CD4-positive, alpha-beta T cell treated with Interleukin-6 for 4 hours (primary cell): ENCODE measurements at places on chromosomes 7 and 10.
A peak's percentile ranks its signal among the peaks of the same experiment; 100 is the strongest.

GRCh38 chr7:103687951-103688350 lies 241.9 kb upstream of the SLC26A5 start:
- DNase-seq = no peak

- no peak for DNase-seq
These were observed 123.1 kb downstream of the MBL2 start for GRCh38 chr10:52649511-52649910.

DNA sequence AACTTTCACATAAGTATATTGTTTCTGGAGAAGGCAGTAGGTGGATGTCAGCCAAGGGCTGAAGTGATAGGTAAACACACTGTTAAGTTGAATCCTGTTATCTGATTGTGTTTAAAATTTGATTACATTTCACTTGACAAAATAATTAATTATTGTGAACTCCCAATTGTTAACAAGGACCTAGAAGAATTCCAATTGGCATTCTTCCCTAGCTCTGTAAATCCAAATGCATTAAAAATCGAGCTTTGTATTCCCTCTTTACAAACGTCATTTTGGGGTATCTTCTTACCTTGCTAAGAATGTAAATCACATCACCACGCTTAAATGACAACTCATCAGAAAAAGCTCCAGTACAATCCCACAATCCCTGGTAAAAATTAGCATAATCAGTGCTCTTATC lies 179.9 kb downstream of the SKAP2 start:
- DNase-seq = no peak

- DNase-seq = no peak
These were observed 754 bp downstream of the SEMA3D start for GRCh38 chr7:85186083-85186520.

DNA sequence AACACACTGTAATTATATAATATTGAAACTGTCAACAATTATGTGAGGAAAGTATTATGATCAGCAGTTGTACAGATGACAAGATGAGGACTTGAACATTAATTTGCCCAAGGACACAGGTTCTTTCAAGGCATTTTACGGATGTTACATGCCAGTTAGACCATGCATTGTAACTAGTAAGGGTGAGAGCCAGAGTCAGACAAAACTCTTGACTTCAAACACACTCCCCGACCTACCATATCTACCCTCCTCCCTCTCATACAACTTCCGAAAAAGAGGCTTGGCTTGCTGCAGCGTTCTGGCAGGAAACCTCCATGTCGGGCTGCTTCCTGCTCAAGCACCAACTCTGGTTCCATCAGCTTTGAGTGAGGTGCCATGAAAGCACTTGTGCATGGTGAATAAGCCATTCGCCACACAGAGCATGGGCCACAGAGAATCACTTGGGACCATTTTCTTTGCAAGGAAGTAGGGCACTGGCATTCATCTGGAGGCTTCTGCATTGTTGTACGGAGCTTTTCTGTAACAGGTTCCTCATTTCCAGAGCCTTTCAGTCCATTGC lies 53.2 kb downstream of the FOXI2 start:
- no peak for DNase-seq

- DNase-seq = peak; percentile 41
These were observed 293.4 kb upstream of the MKLN1 start for GRCh38 chr7:131034166-131034881.

DNA sequence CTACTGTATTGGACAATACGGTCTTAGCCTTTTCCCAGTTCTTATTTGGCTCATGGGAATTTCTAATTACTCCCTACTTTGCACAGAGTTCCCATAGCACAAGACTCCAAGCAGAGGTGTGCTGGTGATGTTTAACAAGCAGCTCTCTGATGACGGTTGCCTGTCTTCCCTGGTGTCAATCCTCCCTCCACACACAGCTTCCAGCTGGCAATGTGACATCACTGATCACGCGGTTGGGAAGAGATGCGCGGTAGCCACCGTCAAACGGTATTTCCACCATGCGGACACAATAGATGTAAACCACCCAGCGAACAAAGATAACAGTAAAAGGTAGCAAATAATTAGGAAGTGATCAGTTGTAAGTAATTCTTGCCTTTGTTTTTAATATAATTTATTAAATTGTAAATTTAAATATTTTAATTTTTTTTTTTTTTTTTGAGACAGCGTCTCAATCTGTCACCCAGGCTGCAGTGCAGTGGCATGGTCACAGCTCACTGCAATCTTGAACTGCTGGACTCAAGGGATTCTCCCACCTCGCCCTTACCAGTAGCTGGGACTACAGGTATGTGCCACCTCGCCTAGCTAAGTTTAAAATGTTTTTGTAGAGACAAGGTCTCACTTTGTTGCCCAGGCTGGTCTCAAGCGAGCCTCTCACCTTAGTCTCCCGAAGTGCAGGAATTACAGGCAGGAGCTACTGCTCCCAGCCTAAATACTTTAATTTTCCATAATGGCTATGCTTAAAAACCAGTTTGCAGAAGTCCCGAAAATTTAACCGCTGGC lies 36.3 kb upstream of the IL15RA start:
- DNase-seq = no peak

- no peak for DNase-seq
These were observed 180.0 kb downstream of the FGFR2 start for GRCh38 chr10:121418126-121418777.

DNA sequence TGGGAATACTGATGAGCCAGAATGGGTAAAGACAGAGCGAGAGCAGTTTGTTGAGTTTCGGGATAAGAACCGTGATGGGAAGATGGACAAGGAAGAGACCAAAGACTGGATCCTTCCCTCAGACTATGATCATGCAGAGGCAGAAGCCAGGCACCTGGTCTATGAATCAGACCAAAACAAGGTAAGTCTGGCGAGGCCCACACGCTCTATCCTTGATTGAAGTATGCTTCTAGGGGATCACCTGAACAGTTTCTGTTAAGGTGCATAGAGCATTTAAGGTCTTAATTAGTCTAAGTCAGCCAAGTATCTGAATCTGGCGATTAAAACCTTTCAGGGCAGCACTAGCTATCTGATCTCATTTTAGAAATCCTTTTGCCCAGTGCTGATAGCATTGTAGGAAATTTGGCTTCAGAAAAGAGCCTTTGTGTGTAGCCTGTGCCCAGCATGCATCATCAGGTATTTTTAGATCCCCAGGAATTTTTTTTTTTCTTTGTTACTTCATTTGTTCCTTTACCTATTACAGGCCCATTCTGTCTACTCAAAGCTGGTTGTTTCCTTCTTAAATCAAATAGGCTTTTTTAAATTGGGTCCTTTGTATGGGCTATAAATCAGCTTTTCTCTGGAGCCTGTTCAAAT lies 8.0 kb downstream of the OPN1SW start:
- DNase-seq = no peak

DNA sequence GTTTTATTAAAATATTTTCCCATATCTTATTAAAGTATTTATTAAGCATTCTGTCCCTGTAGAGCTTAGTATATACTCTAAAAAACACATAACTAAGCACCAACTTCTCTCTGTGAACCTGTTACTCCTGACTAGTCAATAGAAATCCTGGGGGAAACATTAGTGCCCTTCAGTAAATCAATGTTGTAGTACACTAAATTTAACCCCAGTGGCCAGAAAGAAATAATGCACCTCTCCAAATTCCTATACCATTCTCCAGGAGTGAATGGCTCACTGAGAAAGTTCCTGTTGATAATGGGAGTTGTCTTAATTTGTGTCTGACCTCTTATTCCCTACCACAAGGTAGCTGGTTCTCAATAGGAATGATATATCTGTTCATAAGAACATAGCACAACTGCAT lies 188.2 kb downstream of the SEMA3D start:
- no peak for DNase-seq

DNA sequence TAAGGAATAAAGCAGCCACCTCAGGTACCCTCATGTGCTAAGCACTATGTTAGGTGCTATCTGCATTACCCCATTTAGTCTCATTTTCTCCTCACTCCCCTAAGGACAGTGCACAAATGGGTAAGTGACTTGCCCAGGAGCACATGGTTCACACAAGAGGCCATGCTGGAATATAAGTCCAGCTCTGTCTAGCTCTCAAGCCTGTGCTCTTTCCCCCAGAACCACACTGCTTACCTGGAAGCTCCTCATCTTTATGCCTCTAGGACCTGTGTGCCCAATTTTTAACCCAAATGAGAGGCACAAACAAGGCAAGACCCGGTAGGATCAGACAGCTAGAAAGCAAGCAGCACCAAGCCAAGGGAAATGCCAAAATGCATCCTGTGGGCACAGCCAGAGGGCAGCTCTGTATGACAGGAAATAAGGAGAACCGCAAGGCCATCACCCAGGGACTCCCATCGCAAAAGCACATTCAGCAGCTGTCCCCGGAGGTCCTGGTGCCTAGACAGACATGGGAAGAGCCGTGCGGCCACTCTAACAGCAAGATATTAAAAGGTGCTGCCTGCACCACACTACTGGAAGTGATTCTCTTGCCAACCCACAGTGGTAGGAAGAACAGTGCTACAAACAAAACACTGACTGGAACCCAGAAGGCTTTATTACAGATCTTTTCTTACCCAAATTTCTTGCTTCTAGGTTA lies 88.1 kb downstream of the GSAP start:
- peak; percentile 38 for DNase-seq

- no peak for DNase-seq
These were observed 42.0 kb upstream of the FOXP2 start for GRCh38 chr7:114372619-114373018.

- no peak for DNase-seq
These were observed 114.0 kb upstream of the HGF start for GRCh38 chr7:81883801-81884393.

- peak; percentile 25 for DNase-seq
These were observed 33.0 kb downstream of the PLEKHA1 start for GRCh38 chr10:122407375-122408125.

DNA sequence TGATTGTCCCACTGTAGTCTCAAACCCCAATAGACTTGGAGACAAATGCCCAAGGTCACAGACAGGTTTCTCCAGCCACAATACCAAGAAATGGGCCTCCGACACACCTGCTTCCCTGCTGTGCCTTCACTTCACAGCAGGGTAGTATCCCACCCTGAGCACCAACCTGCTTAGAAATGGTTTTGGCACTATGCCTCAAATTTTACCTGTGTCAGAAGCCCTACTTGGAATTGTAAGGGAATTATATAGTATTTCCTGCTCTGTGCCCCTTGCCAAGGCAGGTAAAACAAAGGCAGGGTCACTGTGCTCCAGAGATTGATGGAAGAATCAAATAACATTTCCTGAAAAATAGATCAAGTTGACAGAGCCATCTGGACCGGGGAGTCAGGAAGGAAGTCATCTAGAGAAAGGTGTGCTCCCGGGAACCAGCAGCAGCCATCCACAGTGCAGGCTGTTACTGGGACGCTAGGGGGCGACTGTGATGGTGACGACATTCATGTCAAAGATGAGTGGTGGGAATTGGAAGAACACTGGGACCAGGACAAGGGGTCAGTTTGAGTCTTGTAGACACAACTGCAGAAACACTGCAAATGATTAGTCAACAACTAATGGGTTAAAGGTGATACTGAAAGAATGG lies 117.8 kb upstream of the AKR1E2 start:
- DNase-seq = no peak

DNA sequence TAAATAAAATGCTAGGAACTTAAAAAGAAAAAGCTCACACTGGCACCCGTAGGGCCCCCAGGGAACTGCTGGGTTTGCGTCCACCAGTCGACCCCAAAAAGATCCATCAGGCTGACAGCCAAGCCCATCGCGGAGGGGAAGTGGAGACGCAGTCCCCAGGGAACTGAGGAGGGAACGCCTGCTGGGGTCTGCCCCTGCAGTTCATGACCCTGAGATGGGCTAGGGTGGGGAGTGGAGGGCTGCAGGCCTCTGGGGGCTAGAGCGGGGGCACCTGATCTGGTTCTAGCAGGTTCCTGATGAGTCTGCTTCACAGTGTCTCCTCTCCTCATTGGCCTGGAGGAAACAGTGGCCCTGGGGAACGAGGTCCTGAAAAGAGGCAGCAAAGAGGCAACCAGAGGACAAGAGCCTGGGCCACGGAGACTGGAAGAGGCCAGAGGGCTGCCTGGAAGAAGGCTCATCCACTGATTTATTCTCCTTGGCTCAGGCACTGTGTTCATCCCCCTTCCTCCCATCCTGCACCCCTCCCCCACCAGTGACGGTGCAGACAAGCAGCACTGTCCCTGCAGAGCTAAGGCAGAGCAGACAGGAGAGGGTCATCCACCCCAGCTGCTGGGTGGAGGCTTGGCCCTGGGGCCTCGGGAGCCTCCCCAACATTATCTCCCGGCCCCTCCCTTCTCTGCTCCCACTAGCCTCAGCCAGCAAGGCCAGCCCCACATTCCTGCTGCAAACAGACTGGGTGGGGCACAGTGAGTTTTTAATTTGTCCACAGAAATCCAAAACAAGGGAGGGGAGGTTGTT lies 24.7 kb upstream of the HSPA12A start:
- DNase-seq = no peak

DNA sequence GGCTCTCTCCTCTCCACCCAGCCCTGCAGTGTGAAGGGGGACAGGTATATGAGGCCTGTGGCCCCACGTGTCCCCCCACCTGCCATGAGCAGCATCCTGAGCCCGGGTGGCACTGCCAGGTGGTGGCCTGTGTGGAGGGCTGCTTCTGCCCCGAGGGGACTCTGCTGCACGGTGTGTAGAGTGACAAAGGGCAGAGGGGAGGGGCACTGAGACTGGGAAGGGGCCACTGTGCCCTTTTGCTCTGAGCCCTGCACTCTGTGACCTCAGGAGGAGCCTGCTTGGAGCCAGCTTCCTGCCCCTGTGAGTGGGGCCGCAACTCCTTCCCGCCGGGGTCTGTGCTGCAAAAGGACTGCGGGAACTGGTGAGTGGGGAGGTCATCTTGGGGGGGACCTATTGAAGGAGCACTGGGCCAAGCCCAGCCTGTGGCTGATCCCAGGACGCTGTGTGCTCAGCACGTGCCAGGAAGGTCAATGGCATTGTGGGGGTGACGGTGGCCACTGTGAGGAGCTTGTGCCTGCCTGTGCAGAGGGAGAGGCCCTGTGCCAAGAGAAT lies 15.0 kb upstream of the ZNF467 start:
- no peak for DNase-seq

DNA sequence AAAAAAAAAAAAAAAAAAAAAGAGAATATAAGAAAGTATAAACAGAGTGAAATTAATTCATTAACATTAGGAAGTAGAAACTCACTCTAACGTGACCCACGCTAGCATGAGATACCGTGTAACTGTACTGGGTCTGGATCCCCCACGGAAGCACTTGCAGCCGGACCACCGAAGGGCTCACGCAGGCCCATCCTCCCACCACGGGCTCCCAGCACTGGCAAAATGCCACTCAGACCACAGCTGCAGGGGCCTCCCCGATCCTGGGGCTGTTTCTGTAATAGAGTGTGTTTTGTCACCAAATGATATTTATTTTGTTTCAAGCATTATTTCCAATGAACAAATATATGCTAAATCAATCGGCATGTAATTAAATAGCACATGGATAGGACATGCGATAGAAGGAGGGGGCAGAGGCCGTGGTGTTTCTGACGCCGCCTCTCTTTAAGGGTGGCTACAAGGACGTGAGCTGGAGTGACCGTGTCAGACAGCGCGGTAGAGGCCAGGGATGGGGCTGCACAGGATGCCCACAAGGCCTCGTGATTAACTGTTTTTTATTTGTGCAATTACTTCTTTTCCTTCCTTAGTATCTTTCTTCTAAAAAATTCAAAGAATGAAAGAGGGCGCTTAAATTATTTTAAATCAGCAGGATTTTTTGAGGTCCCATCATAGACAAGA lies 568.5 kb downstream of the PTPRN2 start:
- no peak for DNase-seq

GRCh38 chr7:80624763-80625162 lies 13.7 kb upstream of the CD36 start:
- no peak for DNase-seq

GRCh38 chr10:78413076-78414055 lies 379.7 kb downstream of the RPS24 start:
- DNase-seq = no peak
